ENCODE measurements at places on chromosomes 16 and 17. TPM values are rescaled to one million over a fixed set of nuclear protein-coding genes. Genes with fewer than 3 reads are reported as not detected.

Gene GLOD4
- total RNA-seq = 55.7 TPM

Gene SLC5A11
- total RNA-seq = not detected

Gene MAPT
- total RNA-seq = 4.8 TPM

- DNase-seq = no peak
Measured at GRCh38 chr17:55996826-55997225, 156.4 kb upstream of the ANKFN1 start.

GRCh38 chr16:63776034-63776433 is 1345.8 kb downstream of the CDH11 start:
- no peak for DNase-seq

Gene ALOX15B
- not detected for total RNA-seq

- no peak for DNase-seq
Measured at GRCh38 chr17:48295362-48296288, 134.4 kb downstream of the SKAP1 start.

GRCh38 chr17:32335687-32336086 is 6.3 kb downstream of the C17orf75 start:
- DNase-seq = no peak

DNA sequence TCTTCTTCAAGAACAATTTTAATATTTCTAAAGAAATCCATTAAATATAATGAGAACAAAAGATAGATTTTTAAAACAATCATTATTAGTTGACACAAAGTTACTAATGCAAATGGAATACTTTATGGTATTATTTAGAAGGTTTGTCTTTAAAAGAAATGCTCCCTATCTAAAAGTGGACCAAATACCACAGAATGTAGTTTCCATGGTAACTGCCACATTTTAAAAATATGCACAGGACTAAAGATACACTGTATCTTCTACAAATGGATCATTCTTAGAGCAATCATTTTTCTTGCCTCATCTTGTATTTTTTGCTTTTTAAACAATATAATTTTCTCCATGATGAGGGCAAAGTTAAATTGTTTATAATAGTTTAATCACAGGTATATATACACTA is 296.0 kb downstream of the CEP112 start:
- DNase-seq = no peak

DNA sequence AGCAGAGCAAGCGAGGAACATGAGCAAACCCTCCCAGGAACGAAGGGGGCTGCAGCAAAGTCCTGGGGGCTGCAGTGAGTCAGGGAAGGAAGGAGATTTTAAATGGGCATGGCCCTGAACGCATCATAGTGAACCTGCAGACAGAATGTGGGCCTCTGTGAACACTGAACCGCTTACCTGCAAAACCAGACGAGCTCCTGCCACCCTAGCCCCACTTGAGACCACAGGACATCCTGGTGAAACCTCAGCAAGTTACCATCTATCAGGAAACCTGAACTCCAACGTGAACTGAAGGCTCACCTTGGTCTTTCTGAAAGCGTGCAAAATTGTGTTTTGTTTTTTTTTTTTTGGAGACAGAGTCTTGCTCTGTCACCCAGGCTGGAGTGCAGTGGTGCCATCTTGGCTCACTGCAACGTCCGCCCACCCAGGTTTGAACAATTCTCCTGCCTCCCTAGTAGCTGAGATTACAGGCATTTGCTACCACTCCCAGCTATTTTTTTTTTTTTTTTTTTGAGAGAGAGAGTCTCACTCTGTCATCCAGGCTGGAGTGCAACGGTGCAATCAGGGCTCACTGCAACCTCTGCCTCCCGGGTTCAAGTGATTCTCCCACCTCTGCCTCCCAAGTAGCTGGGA is 30.8 kb downstream of the FANCA start:
- DNase-seq = no peak

Gene GAS2L2
- 0.13 TPM for total RNA-seq

DNA sequence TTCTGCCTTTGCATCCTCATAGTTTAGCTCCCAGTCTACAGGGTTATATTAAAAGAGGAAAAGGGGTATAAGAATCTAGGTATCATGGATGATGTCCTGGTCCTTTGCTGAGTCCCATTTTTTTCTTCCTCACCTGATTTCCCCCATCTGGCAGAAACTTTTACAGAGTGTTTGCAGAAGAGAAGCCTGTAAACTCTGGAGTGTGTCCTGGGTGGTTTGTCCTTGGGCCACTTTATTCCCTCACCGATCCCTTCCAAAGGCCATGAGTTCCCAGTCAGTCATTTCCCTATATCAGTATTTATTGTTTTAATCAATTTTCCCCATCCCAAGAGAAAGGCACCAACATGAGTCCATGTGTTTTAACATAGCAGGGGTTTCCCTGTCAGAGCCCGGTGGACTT is 638.2 kb downstream of the WWOX start:
- DNase-seq = no peak

Gene ITGAD
- 0.89 TPM for total RNA-seq

DNA sequence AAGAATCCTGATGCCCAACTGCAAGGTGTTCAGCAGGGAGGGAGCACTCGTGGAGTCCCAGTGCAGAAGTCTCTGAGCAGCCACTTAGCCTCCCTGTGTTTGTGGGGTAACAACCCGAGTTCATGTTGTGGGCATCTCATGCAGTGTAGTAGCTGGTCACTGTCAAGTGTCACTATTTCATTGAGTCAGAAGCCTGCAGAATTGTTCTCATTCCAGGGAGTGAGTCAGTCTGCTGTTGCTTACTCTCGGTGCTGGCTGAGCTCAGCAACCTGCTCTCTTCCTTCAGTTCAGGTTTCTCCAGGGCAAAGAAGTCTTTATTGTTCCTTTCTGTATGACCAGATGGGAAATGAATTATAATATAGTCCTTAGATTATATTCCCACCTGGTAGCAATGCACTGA is 24.1 kb downstream of the HMOX2 start:
- DNase-seq = no peak

DNA sequence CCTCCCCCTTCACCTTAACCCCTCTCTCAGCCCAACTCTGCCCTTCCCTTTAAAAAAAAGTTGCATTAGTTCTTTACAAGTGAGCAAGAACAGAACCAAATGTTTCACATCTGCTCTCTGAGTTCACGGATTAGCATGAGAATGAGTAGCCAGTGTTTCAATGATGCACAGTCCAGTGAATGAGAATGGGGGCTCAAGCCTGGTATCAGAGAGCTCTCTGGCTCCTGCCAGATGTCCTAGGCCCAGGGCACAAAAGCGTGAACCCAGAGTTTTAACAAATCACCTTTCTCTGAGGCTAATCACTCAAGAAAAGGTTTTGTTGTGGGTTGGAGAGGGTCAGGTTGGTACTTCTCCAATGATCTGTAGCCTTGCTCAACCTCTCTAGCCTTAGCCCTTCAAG is 41.5 kb upstream of the HS3ST3A1 start:
- no peak for DNase-seq

GRCh38 chr16:67865318-67865717 is 7.5 kb upstream of the EDC4 start:
- no peak for DNase-seq

DNA sequence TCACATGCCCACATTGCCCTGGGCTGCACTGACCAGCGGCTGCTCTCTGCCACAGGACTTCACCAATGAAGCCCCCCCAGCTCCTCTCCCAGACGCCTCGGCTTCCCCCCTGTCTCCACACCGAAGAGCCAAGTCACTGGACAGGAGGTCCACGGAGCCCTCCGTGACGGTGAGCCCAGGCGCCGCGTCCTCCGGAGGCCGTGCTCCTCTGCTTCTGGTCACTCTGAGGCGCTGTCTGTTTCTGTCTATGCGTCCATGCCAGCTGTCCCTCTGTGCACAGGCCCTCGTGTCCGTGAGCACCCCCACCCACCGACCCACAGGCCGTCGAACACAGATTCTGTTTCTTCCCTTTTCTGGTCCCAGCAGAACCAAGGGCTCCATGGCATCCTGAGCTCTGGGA is 62.6 kb downstream of the PLD6 start:
- DNase-seq = no peak

Gene SLC13A5
- 0.62 TPM for total RNA-seq

- DNase-seq = no peak
Measured at GRCh38 chr16:84396537-84397008, 28.2 kb downstream of the ATP2C2 start.

DNA sequence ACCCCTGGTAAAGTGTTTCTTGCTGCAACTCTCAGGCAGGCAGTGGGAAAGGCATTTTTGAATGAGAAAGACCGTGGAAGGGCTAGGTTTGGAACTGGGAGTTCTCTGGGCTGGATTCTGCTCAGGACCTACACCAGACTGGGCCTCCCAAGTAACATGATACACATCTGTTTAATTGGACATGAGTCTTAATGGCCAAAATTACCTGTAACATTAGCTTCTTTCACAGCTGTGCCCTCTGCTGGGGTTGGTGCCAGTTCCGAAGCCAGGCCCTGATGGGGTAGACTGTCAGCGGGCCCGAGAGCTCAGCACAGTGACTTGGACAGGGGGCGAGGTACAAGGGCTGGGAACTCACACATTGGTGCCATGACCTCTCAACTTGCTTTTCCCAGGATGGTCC is 118.9 kb upstream of the IRX3 start:
- DNase-seq = no peak

GRCh38 chr17:303168-303567 is 49.4 kb downstream of the RPH3AL start:
- no peak for DNase-seq

GRCh38 chr17:63249256-63250004 is 196.7 kb downstream of the CYB561 start:
- no peak for DNase-seq

DNA sequence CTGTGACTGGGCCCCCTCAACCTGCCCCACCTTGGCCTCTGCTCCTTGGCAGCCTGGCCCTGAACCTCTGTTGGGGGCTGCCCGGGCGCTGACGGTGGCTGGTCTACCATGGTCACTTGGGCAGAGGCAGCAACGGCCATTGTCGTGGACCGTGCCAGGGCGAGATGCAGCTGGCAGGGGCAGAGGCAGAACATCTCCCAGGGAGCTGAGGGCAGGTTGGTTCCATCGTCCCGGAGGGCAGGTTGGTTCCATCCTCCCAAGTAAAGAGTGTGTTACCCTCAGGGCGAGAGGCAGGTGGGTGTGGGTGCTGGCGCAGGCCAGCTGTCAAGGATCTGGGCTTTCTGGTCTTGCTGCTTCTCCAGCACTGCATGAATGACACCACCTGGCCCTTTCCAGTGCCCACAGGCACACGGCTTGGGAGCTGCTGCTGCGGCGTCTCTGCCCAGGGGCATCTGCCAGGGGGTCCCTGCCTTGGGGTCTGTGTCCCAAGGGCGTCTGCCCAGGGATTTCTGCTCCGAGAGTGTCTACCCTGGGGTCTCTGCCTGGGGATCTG is 12.0 kb downstream of the ACSF3 start:
- no peak for DNase-seq

DNA sequence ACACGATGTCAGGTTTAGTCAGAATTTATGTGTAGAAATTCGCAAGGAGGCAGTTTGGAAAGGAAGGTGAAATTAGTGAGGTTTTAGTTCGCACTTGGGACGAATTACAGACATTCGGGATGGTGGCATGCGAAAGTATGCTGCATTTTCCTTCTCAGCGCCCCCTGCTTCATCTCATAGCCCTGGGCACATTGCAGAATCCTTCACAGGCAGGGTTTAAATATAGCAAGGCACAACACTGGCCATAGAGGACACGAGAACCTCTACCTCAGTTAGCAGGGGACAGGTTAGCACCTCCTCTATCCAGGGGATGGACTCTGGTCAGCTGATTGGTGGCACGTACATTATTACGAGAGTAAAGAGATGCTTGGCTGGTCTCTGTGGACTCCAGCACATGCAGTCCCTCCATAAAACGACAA is 47.5 kb downstream of the MAP2K6 start:
- no peak for DNase-seq

Gene EIF3CL
- total RNA-seq = 49.8 TPM

DNA sequence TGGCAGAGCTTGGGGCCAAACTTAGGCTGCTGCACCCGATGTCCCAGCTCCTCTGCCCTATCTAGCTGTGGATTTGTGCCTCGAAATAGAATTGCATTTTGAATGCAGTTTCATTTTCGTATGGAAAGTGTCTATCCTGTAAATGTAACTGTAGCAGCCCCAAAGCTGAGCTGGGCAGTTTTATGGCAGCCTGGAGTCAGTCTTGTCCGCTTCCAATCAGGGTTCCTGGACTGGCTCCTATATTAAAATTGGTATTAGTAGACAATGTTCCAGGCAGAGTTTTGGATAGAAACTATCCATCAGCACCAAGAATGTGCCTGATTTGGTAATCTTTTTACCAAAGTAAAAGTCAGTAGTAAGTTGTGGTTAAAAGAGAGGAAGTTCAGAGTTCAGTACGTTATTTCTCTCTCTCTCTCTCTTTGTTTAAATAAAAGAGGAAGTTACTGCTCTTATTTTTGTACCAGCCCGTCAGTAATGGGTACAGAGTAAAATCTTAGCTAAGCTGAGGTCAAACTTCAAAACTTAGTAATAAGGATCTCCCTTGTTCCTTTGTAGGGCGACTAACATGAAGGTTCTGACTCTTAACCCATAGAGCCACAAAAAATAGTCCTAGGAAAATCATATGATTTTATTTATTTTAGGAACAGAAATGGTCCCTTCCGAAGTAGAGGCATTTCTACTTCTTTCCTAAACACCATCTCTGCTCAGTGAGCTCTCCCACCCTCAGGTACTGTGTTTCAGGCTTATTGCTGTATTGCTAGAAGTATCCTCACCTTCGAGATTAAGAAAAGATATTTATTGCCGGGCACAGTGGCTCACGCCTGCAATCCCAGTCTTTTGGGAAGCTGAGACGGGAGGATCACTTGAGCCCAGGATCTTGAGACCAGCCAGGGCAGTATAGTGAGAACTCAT is 28.0 kb downstream of the PRKCB start:
- no peak for DNase-seq

Gene NRN1L
- 1.6 TPM for total RNA-seq

DNA sequence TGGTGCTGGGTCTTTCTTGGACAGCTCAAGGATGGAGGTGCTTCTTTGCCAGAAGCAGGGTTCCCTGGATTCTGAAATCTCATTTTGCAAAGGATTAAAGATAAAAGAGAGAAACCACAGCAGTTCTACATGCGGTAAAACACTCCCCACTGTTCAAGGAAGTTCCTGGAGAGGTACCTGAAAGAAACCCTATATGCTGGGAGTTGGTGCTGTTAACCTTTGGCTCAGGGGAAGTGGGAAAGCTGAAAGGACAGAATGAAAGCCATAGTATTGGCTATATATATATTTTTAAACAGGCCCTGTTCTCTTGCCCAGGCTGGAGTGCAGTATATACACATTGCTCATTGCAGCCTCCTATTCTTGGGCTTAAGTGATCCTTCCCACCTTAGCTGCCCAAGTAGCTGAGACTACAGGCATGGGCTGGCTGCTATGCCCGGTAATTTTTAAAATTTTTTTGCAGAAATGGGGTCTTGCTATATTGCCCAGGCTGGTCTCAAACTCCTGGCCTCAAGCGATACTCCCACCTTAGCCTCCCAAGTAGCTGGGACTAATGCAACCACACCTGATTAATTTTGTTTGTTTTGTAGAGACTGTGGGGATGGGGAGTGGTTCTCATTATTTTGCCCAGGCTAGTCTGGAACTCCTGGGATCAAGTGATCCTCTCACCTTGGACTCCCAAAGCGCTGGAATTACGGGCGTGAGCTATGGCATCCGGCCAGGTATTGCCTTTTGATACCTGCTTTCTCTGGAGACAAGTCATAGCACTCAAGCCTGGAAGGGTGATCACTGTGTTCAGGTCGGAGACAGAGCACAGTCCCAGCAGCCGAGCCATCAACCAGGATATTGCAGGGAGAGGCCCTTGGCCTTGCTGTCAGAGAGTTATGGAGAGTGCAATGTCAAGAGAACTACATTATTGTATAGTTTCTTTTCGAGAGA is 55.2 kb downstream of the MSI2 start:
- DNase-seq = no peak

- DNase-seq = no peak
Measured at GRCh38 chr17:45758544-45758943, 25.6 kb upstream of the CRHR1 start.

Gene SDR42E2
- not detected for total RNA-seq

GRCh38 chr16:85436207-85436606 is 176.9 kb upstream of the GSE1 start:
- DNase-seq = no peak

Gene TBC1D3G
- not detected for total RNA-seq
